ENCODE measurements at places on chromosomes 1 and 21.

DNA sequence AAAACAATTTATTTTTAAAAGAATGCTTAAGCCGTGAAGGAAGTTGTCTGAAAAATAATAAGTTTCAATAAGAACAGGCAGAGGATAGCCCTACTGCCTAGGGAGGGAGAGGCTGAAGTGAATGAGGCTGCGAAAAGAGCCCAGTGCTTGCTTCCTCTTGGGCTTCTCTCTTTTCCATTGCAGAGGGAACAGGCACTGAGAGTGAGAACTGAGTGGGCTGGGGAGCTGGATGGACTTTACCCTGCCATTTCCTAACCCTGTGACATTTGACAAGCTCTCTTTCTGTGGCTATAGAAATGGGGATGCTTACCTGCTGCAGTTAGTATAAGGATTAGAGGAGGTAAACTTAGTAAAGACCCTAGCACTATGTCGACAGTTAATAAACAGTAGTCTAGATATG lies 30.0 kb downstream of the TENT5C start:
- no peak overlapping the region for H3K27ac ChIP-seq
- H3K36me3 ChIP-seq: no peaks in the 10 kb centered on the region
- no peak overlapping the region for H3K4me3 ChIP-seq

DNA sequence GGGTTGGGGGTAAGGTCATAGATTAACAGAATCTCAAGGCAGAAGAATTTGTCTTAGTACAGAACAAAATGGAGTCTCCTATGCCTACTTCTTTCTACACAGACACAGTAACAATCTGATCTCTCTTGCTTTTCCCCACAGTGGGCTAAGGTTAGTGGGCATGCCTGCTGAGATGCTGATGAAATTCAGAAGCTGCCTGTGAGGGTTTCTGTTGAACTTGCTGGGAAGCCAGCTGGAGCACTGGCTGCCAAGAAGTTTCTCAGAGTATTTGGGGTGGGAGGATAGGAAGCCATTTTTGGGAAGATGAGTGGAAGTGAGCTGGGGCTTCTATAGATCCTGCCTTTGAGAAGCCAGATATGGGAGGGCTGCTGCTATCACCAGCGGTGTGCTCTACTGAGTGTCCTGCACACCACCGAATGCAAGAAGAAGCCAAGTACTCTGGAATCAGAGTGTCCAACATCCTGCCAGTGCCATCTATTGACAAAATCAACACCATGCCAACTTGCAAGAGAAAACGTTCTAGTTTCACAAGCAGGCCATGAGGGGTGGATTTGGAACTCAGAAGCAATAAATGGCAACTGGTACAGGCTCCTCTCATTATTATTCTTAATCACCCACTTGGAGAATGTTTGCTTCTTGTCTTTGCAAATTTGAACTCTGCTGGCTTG lies 102.7 kb downstream of the PTPRU start:
- H3K27ac ChIP-seq: no peak overlapping the region
- DNase-seq: no peak
- H3K4me1 ChIP-seq: no peaks in the 10 kb centered on the region
- H3K4me3 ChIP-seq: no peak overlapping the region
- no peaks in the 10 kb centered on the region for H3K36me3 ChIP-seq
- H3K27me3 ChIP-seq: peaks cover 27% of the 10 kb centered on the region

DNA sequence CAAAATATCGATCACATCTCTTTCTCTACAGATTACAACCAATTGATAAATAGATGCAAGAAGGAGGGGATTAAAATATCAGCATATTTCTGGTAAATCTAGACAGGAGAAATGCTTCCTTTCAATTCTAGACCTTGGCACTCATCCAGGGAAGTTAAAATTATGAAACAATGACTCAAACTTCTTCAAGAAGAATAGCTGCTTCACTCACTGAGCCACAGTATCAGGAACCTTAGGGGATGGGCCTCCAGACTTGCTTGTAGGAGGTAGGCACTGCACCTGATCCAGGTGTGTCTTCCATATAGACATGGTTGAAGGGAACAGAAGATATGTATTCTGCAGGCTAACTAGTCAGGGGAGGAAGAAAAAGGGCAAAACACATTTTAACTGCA lies 9.8 kb downstream of the SLAMF7 start:
- no peaks in the 10 kb centered on the region for H3K27me3 ChIP-seq
- H3K27ac ChIP-seq: no peak overlapping the region
- H3K4me1 ChIP-seq: no peaks in the 10 kb centered on the region
- H3K4me3 ChIP-seq: no peak overlapping the region

DNA sequence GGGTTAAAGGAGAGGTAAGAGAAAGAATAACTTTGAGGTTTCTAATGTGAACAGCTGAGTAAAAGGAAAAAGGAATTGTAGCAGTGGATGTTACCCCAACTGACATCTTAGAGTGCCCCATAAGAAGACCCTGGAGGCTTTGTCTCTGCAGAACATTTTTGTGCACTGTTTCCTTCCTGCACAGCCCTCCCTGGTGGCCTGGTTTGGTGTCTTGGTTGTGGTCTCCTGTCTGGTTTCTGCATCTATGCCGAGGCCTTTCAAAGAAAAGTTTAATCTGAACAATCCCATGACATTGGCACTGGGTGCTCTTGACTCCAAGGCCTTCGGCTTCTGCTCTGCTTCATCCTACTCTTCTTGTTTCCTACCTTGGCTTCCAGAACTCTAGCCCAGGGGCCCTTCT lies 57.8 kb downstream of the RHOU start:
- no peak overlapping the region for H3K4me3 ChIP-seq
- no peak overlapping the region for H3K27ac ChIP-seq

- no peak overlapping the region for H3K27ac ChIP-seq
- no peak for DNase-seq
- H3K4me1 ChIP-seq: no peaks in the 10 kb centered on the region
- H3K27me3 ChIP-seq: no peaks in the 10 kb centered on the region
Observed at GRCh38 chr1:215710036-215710898, 143.2 kb downstream of the KCTD3 start.

GRCh38 chr1:16246961-16247360 lies 10.0 kb upstream of the CPLANE2 start:
- no peak overlapping the region for H3K4me3 ChIP-seq
- H3K27me3 ChIP-seq: no peaks in the 10 kb centered on the region
- no peak overlapping the region for H3K27ac ChIP-seq
- DNase-seq: no peak

GRCh38 chr1:157325220-157325619 lies 187.0 kb upstream of the ETV3 start:
- no peak for DNase-seq
- H3K4me1 ChIP-seq: no peaks in the 10 kb centered on the region
- no peak overlapping the region for H3K4me3 ChIP-seq
- H3K36me3 ChIP-seq: no peaks in the 10 kb centered on the region
